Activated CD4-positive, alpha-beta T cell treated with anti-CD3 and anti-CD28 coated beads, Interleukin-2, amount 50 U/mL, for 4 hours (primary cell): ENCODE measurements at places on chromosomes 13 and 19.

DNA sequence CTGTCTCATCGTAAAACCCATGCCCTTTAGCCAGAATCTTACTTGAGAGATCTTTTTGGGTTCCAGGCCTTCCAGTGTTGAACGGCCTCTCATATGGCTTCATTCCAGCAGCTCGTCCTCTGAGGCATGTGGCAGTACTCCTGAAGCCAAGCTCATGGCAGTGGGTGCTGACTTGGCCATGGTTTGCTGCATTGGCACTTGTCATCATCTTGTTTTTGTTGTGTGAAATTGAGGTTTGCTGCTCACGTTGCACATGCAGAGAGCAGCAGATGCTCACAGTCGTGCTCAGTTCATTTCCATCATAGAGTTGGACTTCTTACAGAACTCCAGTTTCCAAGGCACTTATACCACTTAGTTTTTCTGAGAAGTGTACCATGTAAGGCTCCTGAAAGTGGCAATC, 14.9 kb downstream of the TEX29 start:
- no peak for DNase-seq

DNA sequence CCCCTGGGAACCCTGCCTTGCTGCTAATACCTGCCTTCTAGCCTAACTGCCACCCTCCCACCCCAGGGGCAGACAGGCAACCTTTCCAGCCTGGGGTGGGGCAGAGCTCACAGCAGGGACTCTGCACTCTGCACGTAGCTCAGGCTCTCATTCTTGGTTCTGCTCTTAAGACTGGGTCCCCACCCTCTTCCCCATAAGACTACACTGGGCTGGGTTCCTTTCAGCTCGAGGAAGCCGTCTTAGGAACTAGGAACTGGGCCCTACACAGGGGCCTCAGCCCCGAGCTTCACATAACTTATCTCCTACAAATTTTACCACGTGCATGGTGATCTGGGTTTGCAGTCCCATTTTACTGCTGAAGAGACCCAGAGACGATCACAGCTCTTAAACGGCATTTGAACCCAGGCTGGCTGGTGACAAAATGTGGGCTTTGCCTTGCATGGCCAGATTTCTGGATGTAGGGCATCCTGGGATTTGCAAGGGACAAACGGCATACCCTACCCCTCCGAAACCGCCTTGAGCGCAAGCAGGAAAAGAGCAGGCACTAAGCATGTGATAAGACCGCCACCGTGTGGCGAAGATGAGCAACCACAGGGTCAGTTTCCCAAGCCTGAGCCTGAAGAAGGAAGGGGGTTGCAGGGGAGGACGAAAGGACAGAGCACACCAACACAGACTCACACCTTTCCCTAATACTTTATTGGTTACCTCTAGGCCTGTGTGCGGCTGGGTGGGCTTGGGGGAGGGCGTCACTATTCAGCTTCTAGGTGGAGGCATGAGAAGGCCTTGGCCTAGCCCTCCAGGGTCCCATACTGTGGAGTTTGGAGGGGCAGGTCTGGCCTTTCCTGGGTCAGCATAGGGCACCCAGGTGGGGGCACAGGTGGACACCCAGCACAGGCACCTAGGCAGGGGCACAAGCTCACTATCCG, 5.1 kb downstream of the JUNB start:
- peak; percentile 66 for DNase-seq

- DNase-seq = no peak
Observed at GRCh38 chr13:57408312-57408711, 223.2 kb upstream of the PCDH17 start.

- DNase-seq = no peak
Observed at GRCh38 chr13:35643625-35644024, 167.1 kb upstream of the MAB21L1 start.

GRCh38 chr13:72864142-72865011, 82.4 kb downstream of the PIBF1 start:
- no peak for DNase-seq

- no peak for DNase-seq
Observed at GRCh38 chr19:42202290-42202880, 15.1 kb downstream of the DEDD2 start.

DNA sequence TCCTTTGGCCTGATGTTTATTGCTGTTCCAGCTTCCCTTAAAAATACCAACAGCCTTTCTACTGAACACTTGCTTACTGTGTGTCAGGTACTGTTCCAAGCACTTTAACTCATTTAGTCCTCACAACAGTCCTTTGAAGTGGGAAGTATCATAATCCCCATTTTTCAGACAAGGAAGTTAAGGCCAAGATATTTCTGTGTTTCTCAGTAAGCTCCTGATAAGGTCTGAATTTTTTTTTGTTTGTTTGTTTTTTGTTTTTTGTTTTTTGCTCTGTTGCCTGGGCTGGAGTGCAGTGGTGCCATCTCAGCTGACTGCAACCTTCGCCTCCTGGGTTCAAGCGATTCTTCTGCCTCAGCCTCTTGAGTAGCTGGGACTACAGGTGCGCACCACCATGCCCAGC, 7.5 kb downstream of the SNRPA start:
- no peak for DNase-seq

- DNase-seq = peak; percentile 93
Observed at GRCh38 chr19:2607712-2608601, 94.5 kb downstream of the GNG7 start.

DNA sequence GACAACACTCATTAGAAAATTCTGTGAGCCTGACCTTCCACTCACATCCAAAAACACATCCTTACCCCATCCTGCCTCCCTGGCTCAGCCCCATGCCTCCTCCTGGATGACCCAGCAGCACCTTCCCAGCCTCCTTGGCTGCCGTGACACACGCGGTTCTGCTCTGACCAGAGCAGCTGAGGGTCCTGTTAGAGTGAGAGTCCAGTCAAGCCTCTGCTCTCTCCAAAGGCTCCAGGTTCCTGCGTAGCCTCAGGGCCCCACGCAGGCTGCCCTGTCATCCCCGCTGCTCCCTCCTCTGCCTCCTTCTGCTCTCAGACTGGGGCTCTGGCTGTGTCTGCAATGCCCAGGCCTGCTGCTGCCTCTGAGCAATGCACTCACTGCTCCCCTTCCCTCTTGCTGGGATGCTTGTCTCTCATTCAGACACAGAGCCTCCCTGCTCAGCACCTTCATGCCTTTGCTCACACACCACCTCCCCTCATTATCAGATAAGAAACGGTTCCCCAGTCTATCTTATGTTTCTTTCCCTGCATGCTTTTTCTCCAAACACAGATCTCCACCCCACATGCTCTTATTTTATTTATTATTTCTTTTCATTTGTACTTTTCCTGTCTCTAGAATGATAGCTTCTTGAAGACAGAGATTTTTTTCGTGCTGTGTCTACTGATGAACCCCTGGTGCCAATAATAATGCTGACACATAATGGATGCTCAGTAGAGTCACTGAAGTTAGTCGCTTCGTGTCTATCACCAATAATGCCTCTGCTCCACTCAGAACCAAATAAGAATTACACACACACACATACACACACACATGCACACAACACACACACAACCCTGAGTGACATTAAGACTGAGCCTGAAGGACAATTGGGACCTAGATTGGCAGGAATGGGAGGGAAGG, 10.2 kb upstream of the SIGLEC6 start:
- no peak for DNase-seq

- DNase-seq = no peak
Observed at GRCh38 chr13:57725480-57725879, 93.9 kb downstream of the PCDH17 start.

DNA sequence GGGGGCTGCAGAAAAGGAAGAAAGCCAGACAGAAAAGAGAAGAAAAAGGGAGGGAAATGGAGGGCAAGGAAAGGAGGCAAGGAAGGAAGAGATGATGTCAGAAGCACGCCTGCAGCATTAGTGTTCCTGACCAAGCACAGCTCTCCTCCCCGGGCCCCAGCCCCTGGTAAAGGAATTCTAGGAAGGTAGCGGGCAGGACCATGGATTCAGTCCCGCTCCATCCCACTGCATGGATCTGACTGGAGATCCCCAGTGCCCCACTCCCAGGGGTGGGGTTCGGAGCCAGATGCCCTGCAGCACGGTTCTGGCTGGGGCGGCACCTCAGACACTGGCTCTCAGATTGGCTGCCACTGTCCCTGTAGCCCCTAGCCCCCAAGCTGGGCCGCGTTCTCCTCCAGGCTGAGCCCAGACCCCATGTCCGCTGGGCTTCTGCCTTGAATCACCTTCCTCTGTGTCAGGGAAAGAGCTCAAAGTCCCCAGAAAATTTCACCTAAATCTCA, 59.8 kb downstream of the TSHZ3 start:
- no peak for DNase-seq

DNA sequence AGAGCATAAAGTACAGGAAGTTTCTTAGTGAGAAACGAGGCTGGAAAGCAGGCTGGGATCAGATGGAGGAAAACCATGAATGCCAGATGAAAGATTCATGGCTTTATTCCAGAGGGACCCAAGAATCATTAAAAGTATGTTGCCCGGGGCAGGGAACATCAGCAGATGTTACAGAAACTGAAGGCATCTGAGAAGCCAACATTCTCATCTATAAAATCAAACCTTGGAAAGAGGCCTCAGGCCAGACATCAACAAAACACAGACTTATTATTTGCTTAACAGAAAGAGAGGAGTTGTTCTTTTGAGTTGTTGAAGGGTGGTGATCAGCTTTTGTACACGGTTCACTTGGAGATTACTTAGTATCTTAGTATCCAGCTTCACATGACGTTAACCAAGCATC, 543.6 kb downstream of the RFC3 start:
- no peak for DNase-seq

- DNase-seq = no peak
Observed at GRCh38 chr13:49256841-49257240, 9.1 kb downstream of the CDADC1 start.

GRCh38 chr19:44476559-44477408, 23.5 kb downstream of the ZNF180 start:
- no peak for DNase-seq

GRCh38 chr13:58018865-58019264, 387.3 kb downstream of the PCDH17 start:
- DNase-seq = no peak
